ENCODE measurements at places on chromosomes 2 and 18.

DNA sequence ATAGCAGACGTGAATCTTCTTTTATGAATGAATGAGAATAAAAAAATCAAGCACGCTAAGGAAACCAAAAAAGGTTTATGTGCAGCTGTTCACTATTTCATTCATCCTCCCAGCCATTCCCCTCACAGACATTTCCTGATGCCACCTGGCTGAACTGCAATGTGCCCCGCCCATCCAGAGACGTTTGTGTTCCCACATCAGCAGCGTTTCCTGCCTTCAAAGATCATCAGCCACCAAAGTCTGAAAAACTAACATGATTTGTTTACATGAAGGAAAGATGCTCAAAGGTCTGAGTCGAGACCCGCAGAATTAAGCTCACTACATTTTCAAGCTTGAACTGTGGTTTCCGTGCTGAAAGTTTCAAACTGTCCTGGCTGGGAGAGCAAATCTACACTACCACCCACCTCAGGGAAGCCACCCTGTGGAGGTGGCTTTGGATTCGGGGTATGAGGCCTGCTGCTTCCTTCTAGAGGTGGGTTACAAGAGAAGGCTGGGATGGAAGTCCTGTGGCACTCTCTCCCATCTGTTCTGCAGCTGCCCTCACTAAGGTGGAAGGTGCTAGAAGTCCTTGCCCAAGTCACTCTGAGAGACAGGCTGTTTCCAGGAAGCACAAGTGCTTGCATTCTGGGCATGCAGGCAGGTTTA lies 201.3 kb upstream of the OSR1 start:
- no peak for DNase-seq

- DNase-seq: no peak
These were observed 807.5 kb downstream of the MBD2 start for GRCh38 chr18:53417003-53417402.

DNA sequence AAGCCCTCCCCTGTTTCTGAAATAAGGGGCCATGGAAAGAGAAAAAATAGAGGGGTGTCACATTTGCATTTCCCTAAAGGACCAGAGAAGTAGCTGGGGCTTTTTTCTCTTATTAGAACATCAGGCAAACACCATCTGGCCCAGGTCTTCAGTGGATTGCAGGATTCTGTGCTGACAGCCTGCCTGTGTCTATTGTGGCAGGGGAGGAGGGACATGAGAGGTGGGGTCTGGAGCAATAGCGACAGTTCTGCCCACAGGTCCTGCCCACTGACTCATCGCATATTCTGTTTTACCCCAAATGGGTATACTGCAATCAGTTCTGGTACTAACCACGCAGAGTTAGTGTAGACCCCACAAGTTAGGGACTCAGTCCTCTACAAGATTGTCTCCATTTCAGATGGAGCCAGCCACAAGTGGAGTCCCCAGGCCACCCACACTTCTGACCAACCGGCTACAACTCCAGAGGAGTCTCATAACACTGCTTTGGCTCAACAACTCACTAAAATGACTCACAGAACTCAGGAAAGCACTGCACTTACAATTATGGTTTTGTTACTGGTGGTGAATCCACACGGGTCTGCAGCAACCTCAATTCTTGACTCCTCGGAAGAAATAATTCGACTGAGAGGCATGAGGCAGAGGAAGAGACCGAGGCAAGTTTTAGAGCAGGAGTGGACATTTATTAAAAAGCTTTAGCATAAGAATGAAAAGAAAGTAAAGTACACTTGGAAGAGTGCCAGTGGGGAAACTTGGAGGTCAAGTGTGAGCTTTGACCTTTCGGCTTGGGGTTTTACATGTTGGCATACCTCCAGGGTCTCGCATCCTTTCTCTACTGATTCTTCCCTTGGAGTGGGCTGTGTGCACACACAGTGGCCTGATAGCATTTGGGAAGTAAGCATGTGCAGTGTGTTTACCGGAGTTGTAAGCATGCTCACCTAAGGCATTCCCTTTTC lies 146.4 kb upstream of the SPATS2L start:
- DNase-seq: no peak

- DNase-seq: no peak
These were observed 229.0 kb downstream of the MREG start for GRCh38 chr2:215784371-215784783.

DNA sequence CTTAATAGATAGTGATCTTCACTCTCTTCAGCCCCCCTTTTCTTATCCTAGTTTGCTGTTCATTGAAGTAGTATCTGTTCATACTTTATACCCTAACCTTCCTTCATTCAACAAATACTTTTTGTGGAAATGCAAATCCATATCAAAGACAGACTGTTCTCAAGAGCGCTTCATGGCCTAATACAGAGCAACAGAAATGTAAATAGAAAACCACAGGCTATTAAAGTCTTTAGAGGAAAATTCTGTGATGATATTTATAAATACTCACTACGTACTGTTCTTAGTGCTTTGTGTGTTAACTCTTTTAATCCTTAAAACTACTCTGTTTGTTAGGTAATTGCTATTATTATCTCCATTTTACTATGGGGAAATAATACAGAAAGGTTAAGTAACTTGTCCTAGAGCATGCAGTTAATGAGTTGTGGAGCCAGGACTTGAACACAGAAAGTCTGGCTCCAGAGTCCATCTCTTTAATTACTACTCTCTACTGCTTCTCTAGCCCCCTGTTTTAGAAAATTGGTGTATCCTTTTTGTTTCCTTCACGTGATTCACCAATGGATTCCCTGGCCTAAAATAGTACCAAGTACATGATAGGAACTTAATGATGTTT lies 2.9 kb downstream of the MDH1 start:
- no peak for DNase-seq

DNA sequence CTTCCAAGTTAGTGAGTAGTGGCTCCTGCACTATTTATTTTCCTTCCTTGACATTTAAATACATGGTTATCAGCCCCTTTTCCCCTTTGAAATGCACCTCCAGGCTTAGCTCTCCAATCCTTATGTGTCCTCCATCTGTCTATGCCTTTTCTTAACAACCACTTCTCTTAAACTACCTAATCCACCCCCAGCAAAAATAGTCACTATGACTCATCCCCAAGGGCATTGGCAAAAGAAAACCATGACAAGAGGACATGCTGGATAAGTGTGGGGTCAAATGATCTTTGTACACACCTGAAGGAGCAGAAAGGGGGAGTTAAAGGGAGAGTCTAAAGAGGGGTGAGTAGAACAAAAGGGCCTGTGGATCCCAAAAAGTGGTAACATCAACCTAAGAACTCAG lies 127.2 kb downstream of the ANKRD44 start:
- no peak for DNase-seq

DNA sequence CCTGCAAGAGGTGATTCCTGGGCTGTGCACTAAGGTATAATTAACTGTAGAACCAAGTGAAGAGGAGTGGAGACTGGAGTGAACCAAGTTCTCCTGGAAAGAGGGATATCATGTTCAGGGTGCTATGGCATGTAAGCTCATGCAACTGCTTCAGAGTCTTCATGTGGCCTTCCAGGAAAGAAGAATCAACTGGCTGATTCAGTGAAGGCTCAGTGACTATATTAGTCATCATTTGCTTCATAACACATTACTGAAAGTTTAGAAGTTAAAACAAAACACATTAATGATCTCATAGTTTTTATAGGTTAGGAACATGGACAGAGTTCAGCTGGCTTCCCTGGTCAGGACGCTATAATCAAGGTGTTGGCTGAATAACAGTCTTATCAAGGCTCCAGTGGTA lies 1200.8 kb upstream of the GYPC start:
- no peak for DNase-seq

All from left lung (tissue), 14 donors.